ENCODE measurements at places on chromosomes 7 and 10.

DNA sequence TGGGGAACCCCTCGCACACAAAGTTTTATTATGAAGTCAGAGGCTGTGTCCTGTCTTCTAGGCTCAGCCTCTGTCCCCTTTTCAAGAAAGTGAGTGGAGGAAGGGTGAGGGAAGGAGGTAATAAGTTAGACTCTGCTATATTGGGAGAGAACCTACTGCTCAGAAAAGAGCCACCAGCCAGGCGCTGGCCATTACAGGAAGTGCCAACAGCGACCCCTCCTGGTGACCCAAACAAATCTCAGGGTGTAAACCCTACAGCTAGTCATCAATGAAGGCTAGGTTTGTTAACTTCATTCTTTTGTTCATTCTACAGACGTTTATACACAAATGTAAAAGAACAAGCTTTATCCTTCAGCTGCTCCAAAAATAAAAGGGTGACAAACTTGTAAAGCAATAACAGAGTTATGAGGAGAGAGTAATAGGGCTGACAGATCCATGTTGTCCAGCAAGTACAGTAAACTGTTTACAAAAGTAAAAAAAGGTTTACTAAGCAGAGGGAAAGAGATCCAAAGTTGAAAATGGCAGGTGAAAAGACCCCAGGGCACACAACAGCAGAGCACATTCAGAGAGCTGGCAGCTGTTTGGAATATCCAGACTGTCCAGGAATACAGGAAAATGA is 82.7 kb downstream of the FAM204A start:
- DNase-seq: peak; percentile 57

GRCh38 chr7:100372256-100372655 is 1.0 kb upstream of the PILRA start:
- no peak for DNase-seq

GRCh38 chr10:14586901-14587300 is 187.8 kb downstream of the FAM107B start:
- no peak for DNase-seq

DNA sequence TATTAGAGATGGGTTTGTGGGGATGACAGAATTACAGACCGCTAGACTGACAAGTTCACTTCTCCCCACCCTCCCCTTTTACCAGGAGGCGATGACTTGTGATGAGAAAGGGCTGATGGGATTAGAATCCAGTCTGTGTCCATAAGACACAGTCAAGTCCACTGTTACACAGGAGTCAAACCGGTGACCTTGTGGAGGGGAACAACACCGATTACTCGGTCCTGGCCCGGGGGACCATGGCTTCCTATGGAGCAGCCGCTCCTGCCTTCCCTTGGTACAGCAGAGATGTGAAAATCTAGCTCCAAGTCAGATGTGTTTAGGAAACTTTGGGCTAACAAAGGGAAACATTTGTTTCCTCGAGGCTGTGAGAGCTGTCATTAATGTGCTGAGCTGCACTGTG is 105.5 kb downstream of the ACTR3B start:
- peak; percentile 12 for DNase-seq

DNA sequence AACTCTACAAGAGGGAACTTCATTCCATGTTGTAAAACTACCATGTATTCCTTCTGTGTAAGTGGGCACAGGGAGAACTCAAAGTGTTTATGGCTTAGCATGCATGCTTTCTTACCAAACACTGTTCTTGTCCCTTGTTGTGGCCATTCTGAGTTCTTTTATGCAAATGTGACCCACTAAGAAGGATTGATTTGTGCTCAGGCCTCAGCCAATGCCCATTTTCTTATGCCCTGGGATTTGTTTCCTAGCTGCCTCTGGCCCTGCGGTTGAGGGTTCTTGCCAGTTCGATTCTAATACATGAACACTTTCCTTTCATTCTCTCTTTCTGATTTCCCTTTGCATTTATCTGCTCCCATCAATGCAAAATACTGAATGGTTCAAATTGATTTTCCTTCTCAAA is 316.7 kb downstream of the NRG3 start:
- no peak for DNase-seq

GRCh38 chr7:158818325-158819213 is 10.7 kb downstream of the ESYT2 start:
- peak; percentile 79 for DNase-seq

DNA sequence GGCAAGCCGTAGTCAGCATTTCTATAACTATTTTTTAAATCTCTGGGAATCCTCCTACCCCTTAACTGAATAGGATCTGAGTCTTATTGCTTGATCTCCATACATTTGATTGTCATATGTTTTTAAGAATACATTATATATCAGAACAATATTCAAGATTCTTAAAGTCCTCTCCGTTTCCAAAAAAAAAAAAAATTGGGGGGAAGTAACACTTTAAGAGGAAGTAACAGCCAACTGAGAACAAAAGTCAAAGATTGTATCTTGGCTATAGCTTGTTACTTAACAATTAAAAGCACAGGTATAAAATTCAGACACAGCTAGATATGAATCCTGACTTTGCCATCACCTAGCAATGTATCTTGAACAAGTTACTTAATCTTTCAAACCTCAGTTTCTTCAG is 169.9 kb upstream of the ADO start:
- no peak for DNase-seq

- no peak for DNase-seq
Observed at GRCh38 chr7:111363099-111363498, 199.2 kb downstream of the IMMP2L start.

DNA sequence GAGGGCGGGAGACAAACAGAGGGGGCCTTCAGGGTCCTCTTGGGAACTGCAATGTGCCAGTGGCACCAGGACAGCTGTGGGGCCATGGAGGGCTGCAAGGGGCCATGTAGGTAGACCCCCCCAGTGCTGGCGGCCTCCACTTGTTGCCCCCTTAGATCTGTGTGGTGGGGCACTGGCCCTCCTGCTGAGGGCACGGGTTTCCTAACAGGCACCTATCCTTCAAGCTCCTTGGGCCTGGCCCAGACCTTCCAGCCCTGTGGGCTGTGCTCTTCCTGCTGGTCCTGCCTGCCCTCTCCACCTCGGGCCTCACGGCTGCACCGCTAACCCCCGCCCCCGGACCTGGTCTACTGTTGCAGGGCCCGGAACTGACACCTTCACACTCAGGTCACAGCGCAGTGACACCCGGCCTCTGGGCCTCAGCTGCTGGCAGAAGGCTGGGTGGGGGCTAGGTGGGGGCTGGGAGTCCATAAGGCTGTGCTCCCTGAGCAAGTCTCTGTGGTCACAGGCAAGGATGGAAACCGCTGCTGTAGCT is 12.6 kb downstream of the RASGEF1A start:
- DNase-seq: no peak

DNA sequence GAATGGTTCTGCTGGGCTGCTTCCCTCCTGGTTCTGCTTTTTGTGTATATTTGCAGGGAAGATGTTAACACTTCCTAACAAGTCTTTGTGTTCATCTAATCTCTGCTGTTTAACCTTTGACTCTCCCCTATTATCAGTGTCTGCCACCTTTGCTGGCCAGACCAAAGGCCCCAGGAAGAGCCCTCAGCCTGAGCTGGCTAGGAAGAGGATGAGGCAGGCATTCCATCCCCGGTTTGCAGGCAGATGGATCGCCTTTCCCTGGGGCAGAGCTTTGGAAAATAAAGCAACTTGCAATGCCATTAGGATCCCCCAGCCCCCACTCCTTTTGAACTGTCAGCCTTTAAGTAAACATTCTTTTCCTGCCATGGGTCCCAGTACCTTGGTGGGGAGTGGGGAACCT is 19.0 kb downstream of the DPCD start:
- no peak for DNase-seq

DNA sequence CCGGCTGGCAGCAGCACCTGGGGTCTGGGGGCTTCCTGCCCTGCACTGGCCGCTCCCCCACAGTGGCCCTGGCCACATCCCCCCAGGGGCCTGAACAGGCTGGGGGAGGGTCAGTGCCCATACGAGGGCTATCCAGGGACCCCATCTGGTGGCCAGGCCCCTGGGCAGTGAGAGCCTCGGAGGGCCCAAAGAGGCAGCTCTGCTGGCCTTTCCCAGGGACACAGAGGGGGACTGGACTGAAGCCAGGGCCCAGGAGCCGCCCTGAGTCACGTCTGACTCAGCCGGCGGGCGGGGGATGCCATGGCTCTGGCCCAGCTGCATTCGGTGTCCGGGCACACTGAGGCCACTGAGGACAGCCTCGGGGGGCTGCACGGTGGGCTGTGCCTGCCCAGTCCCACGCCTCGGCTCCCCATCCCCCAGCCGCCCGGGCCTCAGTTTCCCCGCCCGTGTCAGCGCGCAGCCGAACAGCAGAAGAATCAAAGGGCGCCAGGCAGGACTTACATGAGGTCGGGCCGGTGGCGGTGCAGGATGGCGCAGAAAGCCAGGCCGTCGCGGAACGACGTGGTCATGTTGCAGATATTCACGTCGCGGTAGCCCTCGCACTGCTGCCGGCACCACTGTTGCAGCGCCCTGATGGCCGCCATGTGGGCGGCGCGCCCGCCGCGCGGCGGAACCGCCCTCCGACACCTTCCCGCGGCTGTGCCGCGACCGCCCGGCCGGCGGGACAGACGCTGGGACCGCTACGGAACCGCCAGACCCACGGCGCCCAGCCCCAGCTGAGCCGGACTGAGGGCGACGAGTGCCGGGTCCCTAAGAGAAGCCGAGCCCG is at the start of gene MICALL2:
TSS of gene MICALL2 (minus strand) at position 788 of the 829 bp plus-strand sequence. CDS start at position 644, 144 bp downstream.
- peak; percentile 88 for DNase-seq

DNA sequence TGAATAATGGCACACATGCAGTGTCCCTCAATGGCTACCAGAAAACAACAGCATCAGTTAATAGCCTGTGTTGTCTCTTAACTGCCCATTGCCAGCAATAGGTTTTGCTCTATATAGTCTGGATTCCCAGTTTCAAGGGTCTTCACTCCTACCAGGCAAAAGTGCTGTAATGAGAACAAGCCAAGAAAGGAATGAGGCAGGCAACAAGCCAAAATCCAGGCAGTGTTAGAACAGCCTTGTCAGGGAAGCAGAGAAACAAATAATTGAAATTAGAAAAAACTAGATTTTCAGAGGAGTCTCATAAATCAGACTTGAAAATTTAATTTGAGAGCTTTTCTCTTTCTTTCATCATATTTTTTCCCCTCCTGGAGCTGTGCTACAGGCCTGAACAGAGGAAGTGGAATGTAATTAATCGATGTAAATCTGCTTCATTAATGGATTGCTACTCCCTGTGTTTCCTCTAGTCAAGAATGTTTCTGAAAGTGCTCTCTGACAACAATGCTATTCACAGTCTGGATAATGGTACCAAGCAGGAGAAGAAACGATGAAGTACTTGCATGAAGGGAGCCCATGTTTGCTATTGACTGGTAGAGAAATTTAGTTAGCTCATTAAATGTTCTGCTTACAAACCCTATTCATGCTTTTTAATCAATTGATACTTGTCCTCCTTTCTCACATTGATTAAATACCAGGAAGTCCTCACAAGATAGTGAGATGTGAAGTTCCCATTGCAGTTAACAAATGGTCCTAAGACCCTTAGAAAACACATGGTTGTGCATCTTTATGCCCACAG is 202.0 kb upstream of the LRRTM3 start:
- no peak for DNase-seq

- no peak for DNase-seq
Observed at GRCh38 chr7:144763291-144763690, 72.6 kb downstream of the TPK1 start.

DNA sequence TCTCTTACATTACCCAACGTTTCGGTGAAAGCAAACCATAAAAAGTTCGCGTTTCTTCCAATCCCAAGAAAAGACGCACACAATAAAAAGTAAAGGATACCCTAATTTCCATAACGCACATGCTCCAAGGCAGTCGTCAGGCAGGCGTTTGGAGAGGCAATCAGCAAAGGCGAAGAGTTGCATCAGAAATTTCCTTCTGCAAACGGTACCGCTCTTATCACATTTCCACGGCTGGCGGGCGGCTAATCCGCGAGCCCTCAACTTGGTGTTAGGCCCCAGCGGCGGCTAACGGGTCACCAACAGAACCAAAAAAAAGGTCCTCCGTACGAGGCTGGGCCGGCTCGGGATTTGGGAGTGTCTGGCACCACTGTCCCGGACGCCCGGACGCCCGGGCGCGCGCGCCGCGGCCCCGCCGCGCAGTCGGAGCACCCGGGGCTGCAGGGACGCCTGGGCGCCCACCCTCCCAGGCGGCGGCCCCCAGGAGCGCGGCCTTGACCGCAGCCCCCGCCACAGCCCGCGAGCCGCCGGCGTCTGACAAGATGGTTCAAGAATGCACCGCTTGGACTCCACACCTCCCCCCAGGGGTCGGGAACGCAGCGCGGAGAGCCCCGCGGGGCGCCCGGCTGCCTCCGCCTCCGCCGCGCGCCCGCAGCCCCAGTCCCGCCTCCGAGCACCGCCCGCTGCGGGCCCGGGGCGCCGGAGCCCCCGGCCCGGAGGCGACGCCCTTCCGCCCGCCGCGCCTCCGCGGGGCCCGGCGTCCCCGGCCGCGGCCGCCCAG is 9.8 kb upstream of the GRB10 start:
- DNase-seq: peak; percentile 86

GRCh38 chr7:17227766-17228490 is 70.5 kb upstream of the AHR start:
- DNase-seq: no peak

Measured in H7 (cell line).